Astrocyte (in vitro differentiated cells and primary cell): ENCODE measurements at places on chromosomes 12 and 14.

- peak; percentile 20 for DNase-seq
Measured at GRCh38 chr14:70555890-70556289, 21.1 kb upstream of the ADAM20 start.

DNA sequence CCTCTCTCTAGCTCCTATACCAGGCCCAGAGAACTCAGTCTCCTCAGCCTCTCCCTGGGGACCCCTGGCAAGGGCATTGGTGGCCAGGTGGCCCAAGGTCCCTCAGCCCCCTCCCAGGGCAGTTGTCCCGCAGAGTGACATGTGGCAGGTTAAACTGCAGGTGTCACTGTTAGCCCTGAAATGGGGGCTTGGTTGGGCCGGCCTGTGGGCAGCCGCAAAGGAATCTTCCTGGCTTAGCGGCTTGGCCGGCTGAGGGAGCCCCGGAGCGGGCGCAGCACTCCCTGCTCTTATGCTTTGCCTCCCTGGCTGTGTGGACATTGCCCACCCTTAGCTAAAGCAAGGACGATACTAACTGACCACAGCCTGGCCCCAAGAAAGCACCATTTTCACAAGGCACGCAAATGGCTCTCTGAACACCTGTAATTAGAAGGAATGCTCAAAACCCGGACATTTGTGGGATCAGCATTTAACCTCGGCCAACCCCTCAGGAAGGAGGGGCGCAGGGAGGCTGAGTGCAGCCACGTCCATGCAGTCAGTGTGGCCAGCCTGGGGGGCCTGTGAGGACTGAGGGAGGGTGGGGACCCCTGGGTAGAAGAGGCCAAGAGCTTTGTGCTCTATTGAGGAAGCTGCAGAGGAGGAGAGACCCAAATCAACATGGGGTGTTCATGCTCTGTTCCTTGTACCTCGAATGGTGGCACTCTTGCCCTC, 82.2 kb downstream of the PAPOLA start:
- no peak for DNase-seq

DNA sequence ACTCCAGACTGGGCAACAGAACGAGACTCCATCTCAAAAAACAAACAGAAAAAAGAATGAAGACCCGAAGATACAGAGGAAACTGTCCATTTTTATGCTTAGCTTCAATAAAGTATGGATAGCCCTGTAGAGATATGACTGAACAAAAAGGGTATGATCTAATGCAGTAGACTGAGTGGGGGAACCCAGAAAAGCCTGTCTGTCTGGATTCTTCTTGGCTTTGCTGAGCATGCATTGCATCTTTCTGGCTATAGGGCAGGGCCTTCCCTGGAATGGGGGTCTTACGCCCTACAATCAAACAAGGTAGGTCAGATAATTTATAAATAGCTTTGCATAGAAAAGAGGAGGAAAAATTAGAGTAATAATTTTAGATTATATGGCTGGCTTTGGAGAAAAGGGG, 10.1 kb downstream of the MIA2 start:
- no peak for DNase-seq

GRCh38 chr14:104239861-104240301, 101.5 kb downstream of the KIF26A start:
- no peak for DNase-seq

- DNase-seq, result no peak
Measured at GRCh38 chr12:22670762-22671161, 45.8 kb downstream of the ETNK1 start.

DNA sequence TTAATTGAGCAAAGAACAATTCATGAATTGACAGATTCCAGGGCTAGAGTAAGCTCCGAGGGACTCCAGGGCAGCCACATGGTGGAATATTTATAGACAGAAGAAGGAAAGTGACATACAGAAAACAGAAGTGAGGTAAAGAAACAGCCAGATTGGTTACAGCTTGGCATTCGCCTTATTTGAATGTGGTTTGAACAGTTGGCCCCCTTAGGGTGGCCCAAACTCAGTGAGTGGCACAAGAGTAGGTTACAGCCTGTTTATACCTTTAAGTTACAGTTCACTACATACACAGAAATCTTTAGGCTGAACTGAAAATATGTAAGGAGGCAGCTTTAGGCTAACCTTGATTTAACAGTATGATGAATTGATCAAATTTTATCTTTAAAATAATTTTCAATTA, 174.5 kb upstream of the CNOT2 start:
- DNase-seq, result no peak

GRCh38 chr12:117499759-117500485, 138.5 kb upstream of the NOS1 start:
- DNase-seq, result no peak

GRCh38 chr12:85866986-85867776, 6.9 kb upstream of the NTS start:
- peak; percentile 44 for DNase-seq
